ENCODE measurements at places on chromosomes 16 and 17.

DNA sequence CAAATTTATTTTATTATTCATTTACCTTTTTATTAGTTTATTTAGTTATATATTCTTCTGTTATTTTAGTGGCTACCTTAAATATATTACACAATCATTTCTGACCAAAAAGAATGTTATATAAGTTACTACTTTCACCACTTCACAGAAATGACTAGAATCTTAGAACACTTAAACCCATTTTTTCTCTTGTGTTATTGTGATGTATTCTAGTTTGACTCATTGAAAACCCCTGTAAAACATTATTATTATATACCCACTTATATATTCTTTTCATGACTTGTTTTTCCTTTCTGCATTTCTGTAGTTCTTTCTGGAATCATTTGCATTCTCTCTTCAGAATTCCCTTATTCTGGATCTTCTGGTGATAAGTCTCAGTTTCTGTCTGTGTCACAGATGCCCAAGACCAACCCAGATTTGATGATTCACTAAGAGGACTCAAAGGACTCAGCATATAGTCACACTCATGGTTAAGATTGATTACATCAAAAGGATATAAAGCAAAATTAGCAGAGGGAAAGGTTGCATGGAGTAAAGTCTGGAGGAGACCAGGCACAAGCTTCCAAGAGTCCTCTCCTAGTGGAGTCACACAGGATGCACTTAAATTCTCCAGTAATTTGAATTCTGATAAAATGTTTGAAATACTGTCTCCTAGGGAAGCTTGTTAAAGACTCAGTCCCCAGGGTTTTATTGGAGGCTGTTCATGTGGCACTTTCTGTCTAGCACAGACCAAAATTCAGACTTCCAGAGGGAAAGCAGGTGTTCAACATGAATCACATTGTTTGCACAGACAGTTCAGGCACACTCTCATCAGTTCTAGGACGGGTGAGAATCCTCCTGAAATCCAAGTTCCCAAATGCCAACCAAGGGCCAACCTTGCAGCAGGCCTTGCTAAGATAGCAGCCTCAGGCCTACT is 7.7 kb downstream of the GINS3 start:
- no peak for DNase-seq

DNA sequence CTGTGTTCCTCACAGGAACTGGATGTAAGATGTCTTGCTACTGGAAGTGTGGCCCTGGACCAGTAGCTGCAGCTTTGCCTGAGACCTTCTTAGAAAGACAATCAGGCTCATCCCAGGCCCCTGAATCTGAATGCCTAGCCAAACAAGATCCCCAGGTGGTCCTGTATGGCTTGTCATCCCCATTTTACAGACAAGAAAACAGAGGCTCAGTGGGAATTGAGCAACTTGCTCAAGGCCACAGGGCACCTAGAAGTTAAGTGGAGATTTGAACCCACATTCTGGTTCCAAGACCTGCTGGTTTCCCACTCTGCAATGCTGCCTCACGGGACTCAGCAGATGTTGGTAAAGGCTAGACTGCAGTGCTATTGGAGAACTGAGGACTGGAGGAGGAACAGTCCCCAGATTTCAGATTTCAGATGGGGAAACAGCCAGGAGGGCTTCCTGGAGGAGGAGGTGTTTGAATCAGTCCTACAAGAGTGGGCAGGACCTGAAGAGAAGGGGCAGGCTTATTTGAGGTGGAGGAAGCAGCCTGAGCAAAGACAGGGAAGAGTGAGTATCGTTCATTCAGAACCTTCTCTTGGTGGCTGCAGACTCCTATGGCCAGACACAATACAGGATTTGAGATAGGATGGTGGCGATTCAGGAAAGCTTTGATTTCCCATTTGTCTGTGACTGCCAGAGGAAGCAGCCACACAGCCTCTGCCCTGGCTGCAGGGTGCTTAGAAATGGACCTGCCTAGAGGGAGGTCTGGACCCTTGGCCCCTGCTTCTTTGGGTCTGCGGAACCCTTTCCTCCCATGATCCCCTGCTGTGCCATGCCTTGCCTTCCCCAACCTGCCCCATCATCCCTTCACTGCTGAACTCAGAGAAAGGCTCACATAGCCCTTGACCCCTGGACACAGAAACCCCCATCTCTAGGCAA is 233.4 kb upstream of the NLRP1 start:
- DNase-seq: no peak

- DNase-seq: no peak
Observed at GRCh38 chr17:49414271-49414621, 436 bp downstream of the PHB1 start.

- no peak for DNase-seq
Observed at GRCh38 chr16:77221482-77221881, 22.3 kb downstream of the SYCE1L start.

DNA sequence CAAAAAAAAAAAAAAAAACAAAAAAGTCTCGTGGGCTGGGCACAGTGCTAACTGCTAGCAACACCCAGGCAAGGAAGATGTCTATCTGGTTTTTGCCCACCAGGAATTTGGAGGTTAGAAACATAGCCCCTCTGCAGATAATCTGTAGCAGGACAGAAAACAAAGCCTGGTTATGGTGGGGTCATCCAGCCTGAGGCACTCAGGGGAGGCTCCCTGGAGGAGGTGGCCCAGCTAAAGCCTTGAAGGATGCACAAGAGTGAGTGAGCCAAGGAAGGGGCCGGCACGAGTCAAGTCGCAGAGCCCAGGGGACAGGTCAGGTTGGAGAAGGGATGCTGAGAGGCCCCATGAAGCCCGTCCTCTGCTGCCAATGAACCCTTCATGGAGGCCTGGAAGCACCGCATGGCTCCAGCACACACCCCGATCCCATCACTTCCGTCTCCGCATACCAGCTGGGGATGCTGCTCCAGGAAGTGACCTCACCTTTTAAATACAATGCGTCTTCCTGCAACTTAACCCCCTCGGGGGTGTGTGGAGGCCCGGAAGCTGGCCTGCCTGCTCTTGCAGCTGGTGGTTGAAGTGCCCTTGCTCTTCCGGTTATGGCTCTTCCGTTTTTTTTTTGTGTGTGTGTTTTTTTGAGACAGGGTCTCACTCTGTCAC is 86.5 kb downstream of the ENGASE start:
- DNase-seq: no peak

DNA sequence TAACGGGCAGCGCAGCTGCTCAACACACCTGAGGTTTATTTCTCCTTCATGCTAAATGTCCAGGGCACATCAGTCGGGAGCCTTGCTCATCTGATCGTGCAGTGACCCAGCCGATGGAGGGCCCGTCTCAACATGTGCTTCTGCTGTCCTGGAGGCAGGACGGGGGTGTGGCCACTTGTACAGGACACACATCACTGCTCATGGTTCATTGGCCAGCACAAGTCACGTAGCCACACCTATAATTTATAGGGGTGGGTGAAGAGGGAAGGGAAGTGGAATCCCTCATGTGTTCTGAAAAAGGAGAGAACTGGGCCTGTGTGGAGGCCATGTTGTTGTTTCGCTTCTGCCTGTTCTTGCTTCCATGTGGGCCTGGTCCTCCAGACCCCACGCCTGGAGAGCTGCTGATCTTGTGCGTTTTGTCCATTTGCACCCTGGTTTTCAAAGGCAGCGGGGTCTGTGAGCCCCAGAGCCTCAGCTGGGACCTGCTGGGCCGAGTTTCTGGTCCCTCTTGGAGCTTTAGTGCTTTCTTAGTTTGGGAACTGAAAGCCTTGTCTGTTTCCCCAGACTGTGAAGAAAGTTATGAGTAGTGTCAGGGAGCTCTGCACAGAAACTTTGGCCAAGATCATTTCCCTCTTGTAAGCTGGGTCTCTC is 60.5 kb downstream of the CMIP start:
- no peak for DNase-seq

- DNase-seq: peak; percentile 28
Observed at GRCh38 chr16:57946181-57946801, 24.6 kb downstream of the CNGB1 start.

- no peak for DNase-seq
Observed at GRCh38 chr17:82314012-82314726, 3.2 kb downstream of the CD7 start.

DNA sequence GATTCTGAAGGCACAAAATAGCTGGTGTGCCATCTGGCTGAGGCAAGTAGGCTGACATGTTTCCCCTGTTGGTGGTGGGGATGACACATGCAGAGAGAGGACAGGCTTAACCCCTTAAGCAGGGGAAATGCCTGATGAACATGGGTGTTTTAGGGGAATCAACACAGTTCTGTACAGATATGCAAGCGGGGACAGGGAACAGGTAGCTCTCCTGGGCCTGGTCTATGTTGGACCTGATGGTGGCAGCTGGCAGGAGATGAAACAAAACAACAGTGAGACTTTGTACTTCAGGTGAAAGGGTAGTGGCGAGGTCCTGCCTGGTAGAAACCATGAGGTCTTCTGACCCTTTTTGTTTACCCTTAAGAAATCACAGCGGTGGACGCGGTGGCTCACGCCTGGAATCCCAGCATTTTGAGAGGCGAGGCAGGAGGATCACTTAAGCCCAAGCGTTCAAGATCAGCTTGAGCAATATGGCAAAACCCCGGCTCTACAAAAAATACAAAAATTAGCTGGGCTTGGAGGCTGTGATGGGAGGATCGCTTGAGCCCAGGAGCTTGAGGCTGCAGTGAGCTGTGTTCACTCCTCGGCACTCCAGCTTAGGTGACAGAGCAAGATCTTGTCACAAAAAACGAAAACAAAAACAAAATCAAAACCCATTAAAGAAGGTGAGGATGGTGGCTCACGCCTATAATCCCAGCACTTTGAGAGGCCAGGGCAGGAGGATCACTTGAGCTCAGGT is 10.5 kb downstream of the OR1F1 start:
- no peak for DNase-seq

GRCh38 chr17:45342871-45343526 is 26.2 kb upstream of the MAP3K14 start:
- no peak for DNase-seq

DNA sequence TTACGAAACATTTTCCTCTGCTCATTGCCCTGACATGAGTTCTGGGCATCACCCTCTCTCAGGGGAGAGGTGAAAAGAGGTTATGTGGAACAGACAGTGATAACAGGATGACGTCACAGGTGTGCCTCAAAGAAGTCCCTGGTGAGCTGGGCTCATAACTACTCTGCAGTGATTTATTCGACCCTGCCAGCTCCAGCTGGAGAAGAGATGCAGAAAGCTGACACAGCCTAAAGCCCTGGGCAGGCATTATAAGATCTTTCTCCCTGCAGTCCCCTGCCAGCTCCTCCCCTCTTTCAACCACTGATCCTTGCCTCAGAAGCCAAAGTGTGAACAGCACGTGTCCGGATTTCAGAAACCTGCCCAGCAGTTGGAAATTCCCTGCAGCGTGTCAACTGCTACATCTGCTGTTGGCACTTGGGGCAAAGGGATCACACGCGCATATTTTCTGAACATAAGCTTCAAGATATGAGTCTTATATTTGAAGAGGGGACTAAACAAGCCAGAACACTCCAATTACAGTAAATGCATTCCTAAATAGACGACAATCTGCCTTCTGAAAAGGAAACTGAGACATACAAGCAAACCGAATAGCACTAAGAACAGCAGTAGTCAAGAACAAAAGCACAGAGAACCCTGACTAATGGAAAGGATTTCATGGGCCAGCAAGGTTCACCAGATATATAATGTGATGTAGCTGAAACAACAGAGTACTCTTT is 80.5 kb downstream of the SMG6 start:
- no peak for DNase-seq

Measured in NCI-H1092 treated with DMSO at 0.1 percent for 48 hours (cell line).